T-helper 22 cell (primary cell): ENCODE measurements at places on chromosomes 5 and 9.

GRCh38 chr5:54083851-54084250 lies 226.5 kb downstream of the ARL15 start:
- DNase-seq, result no peak

DNA sequence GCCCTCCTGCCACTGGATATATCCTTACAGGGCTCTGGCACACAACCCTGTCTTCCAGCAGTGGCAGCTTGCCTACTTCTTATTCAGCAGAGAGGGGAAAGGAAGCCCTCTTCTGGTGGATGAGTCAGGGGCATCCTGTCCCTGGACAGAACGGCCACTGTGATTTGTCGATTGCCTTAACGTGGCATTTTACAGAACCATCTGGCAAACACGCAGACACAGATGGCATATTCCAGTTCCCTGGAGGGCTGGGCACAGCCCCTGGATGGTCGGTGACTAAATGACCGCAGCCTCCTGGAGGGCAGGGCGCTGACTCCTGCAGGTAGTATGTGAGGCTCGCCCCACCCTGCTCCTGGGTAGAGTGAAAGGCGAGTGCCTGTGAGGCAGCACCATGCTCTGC lies 62.1 kb downstream of the DCP2 start:
- DNase-seq, result no peak

DNA sequence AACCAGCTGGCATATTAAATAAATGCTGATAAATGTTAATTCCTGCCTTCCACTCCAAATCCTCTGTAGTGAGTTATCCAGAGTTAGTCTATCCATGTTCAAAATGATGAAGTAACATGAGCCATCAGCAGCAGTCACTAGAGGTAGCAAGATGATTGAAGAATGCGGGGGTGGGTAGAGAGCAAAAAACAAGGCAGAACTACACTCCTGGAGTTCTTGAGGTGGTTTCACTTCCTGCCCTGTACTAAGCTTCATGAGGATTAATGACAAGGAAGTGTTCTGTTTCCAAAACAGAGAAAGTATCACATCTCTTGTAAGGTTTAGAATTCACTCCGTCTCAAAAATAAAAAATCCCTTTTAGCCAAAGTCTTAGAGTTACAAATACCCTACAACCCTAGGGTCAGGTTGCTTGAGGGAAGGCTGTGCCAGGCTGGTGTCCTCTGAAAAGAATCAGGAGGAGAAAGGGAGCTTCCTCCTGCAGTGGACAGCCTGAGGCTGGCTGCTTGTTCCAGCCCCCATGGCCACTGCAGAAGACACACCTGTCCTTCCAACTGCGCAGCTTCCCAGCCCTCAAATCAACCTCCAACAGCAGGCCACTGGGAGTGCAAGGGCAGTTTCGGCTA lies 180.2 kb downstream of the DENND1A start:
- no peak for DNase-seq

DNA sequence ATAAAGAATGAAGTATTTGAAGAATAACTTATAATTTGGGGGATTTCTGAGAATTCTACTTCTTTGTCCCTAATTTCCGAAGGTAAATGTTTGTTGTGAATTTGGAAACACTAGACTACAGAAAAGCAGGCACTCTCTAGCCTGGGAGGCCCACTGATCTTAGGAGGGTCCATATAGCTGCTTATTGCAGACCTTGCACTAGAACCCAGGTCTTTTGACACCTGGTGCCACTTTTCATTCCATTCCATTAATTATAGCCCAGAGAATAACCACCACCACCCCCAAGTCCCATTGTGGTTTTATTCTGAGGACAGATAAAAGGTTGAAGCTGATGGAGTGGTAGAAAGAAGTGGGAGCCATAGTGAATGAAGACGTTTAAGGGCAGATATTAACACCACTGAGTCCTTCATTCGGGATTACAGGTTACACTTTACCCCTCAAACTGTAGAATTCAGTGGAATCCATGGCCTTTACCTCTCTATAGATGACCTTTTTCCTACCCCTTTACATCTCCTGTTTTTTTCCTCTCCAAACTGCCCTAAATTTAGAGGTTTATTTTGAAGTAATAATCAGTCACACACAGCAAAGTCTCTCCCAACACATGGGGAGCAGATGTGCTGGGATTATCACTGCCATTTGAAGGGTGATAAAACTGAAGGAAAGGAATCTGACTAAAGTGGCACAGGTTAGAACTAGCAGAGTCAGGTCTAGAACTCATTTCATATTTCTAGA lies 12.0 kb upstream of the PSMD5 start:
- DNase-seq, result no peak

DNA sequence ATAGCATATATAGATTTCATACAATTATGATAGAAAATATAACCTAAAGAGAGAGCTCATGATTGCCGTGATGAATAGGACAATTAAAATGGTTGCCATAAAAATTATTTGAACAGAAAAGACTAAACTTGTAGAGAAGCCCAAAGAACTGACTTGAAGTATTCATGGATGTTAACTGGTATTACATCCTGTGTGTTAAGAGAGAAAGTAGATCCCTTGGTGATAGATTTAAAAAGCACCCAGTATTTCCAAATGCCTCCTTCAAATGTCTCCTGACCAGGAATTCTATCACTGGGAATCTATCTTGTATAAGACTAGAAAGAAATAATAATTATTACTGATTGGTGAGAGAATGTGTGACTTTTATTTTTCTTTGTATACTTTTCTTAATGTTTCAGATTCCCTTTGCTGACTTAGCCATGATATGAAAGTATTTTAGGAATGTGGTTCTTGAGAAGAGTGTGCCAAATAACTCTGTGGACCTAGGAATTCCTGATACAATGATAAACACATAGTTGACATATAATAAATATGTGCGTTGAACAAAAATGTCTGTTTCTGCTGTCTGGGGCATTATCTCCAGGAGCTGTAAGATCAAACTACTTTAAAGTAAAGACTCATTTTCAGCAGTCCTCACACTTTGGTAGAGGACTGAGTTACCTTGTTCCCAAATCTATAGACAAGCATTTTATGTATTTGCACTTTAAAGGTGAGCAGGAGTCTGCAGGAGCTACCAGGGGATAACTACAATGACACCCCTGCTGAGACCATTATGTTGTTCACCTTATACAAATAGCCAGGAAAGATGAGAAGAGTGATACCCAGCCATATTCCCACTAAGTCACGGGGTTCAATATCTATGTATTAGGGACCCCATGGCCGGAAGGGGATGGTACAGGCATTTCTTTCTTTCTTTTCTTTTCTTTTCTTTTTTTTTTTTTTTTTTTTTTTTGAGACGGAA lies 211.1 kb upstream of the TLE4 start:
- DNase-seq, result no peak

DNA sequence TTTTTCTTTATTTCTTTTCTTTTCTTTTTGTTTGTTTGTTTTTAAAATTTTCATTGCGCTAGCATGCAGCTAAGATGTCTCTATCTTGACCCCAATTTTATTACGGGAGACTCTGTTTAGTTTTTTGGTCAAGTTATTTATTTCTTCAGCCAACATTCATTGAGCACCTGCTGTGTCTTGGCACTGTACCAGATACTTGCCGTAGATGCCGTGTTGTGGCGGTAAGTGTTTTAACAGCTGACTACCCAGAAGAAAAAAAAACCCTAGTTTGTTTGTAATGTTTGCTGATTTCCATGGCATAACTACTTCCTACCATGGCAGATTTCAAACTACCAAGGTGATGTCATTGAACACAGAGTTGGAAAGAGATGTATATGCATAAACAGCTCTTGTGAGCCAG lies 65.0 kb downstream of the UGCG start:
- no peak for DNase-seq

DNA sequence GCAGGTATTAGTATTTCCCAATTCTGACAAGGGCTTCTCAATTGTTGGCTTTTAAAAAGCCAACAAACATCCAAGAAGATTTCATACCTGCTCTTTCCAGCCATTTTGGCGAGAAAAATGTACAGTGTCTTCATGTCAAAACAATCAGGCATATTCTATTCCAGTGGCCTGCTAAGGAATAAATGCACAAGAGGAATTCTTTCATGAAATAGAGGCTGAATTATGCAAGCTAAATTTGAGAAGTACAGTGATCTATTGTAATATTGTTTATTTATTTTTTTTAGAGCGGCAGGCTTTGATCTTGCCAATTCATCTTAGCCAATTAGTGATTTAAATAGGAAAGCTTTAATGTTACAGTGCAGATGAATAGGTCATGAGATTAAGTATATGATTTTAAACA lies 49.3 kb downstream of the NLN start:
- no peak for DNase-seq

GRCh38 chr5:128199104-128199503 lies 115.5 kb downstream of the SLC12A2 start:
- DNase-seq, result no peak

DNA sequence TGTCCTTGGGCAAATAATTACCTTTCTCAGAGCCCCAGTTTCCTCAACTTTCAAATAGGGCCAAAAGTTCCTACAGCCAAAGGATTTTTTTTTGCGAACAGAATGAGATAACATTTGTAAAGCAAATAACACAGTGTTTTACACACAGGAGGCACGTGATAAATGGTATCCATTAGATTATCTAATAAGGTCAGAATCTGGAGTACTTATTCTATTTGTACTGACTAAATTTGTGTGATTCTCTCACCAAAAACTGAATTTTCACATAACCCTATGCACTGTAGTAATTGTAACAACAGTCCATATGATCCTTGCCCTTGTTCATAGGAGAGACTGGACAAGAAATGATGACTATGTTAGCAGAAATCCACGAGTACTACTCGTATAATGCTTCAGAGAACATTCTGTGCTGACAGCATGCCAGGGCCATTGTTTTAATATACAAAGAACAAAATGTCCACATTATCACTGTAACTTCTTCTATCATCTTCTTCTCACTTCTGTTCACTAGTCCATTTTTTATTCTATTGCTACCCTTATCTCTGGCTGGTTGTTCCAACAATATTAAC lies 13.9 kb upstream of the FEM1C start:
- no peak for DNase-seq

DNA sequence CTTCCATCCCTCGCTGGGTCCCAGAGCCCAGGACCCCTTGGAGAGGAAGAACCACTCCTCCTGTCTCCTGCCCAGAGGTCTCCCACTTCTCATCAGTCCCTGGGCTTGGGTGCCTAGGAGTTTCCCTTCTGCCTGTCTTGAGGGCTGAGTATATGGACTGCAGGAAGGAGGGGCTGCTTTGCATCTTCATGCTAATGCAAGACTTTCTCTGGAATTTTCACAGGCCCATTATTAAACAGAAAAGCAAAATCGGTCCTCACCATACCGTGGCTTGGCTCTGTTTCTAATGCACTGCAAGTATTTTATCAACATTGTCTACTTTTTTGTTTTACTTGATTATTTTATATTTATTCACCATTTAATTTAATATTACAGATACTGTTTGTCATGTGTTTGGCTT lies 34.5 kb downstream of the TRIO start:
- no peak for DNase-seq

GRCh38 chr5:84791138-84791537 lies 406.5 kb upstream of the EDIL3 start:
- no peak for DNase-seq

DNA sequence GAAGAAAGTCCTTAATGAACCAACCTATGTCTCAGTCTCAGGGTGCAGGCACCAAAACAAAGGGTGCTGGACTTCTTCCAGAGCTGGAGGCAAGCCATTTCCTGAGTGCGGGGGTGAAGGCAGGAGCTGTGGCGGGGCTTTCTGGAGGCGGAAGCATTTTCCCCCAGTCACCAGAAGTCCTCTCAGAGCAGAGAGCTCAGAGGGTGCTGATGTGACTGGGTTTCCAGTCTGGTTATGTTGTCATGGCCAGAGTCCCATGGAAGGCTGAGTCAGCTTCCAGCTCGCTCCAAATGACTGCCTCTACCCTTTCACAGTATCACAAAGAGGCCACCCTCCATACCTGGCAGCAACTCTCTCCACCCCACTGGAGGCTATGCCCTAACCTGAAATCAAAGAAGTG lies 86.0 kb downstream of the TRPC7 start:
- no peak for DNase-seq

- DNase-seq, result no peak
Observed at GRCh38 chr5:150235500-150235854, 45.6 kb downstream of the SLC6A7 start.

GRCh38 chr9:98517761-98518160 lies 191.0 kb downstream of the GABBR2 start:
- no peak for DNase-seq

- no peak for DNase-seq
Observed at GRCh38 chr5:178326374-178326715, 93.7 kb upstream of the PHYKPL start.
